ENCODE measurements at places on chromosomes 12 and 14. TPM values are rescaled to one million over a fixed set of nuclear protein-coding genes. Genes with fewer than 3 reads are reported as not detected.
A peak's percentile ranks its signal among the peaks of the same experiment; 100 is the strongest.

DNA sequence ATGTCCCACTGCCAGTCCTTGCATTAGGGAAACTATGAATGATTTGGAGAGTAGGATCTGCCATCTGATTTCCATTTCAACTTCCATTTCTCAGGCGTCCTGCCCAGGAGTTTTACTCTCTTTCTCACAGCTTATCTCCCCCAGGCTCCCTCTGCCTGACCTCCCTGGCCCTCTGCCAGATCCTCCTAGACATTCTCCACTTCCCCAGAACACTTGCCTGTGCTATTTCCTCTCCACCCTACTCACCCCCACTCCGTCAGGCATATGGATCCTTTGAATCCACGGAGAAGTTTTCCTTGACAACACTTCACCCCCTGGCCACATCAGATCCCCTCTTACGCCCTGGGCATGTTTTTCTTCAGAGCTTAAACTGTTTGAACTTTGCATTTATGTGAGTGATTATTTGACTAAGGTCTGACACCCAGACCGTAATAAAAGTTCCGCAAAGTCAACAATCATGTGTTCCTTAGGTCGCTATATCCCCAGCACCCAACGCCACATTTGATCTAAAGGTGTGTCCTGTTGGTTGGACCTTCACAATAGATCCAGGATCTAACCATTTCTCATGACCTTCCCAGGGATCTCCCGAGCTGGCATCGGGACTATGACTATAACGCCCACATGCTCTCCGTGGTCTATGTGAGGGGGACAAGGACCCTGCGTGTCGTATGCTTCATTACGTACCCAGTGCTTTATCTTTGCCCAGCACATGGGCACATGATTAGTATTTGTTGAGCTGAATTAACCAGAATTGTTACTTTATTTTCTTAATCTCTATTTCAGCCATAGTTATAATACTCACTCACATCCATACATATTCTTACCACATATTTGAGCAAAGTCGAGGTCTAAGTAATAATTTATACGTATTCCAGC is 255.8 kb upstream of the FOXN3 start:
- DNase-seq: no peak

KRT78 gene
- total RNA-seq: not detected

SLC38A4 gene
- 1.8 TPM for total RNA-seq

MYF5 gene
- not detected for total RNA-seq

ZFYVE26 gene
- total RNA-seq: 22.9 TPM

- no peak for DNase-seq
Observed at GRCh38 chr14:71348394-71348793, 441.1 kb downstream of the PCNX1 start.

GRCh38 chr12:53048033-53048779 is 1.7 kb upstream of the TNS2 start:
- DNase-seq: no peak

DNA sequence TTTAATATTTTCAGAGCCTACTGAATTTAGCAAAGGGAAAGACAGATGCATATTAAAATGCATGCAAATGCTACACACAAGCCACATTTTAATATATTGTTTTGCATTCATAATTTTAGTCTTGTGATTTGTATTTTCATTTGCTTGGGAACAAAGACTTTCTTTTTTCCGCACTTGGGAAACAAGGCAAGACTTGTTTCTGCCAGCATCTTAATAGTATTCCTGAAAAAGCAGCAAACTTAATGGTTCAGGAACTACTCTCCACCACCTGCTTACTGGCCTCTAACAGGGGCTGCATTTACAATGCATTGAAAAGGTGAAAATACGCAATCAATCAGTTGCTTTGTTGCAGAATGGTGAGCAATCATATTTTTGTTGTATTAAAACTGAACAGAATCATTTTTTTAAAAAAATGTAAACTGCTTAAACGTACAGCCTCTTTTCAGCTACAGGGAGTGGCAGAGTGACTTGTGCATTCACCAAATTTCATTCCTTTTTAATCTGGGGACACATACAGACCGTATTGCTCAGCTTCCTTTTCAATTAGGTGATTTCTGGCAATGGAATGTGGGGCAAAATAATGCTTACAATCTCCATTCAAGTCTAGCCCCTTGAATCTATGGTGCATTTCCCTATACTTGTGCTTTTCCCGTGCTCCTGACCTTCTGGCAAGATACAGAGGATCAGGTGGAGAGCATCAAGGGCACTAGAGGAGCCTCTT is 144.1 kb upstream of the BTG1 start:
- peak; percentile 83 for DNase-seq

DNA sequence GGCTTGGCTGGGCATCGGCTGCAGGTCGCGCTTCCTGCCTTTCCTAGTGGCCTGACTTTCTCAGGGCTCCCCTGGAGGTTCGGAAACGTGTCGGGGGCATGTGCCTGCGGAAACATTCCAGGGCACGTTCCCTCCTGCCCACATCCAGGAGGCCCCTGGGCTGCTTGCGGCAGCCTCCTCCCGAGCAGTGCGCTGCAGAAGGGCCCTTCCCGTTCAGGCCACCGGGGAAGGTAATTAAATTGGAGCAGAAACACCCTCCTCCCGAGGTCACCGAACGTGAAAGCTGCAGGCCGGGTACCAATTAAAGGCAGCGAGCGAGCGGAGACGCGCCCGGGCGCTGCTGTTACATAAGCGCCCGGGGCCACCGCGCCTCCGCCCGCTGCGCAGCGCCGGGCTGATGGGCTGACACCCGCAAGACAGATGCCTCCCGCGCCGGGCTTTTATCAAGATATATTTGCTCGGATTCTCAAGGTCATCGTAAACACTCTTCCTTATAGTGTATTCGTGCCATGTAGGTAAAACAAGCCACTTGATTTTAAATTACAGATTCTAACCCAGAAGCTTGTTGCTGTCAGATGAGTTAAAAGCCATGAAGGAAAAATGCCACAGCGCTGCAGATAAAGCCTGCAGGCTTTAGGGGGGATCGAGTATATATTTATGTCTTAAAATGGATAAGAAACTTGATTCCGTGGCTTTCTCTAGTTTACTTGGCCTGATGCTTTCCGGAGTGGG is 31.4 kb downstream of the SSPN start:
- peak; percentile 64 for DNase-seq

Data from fibroblast of lung (primary cell).